ENCODE measurements at places on chromosomes 2 and 18.

DNA sequence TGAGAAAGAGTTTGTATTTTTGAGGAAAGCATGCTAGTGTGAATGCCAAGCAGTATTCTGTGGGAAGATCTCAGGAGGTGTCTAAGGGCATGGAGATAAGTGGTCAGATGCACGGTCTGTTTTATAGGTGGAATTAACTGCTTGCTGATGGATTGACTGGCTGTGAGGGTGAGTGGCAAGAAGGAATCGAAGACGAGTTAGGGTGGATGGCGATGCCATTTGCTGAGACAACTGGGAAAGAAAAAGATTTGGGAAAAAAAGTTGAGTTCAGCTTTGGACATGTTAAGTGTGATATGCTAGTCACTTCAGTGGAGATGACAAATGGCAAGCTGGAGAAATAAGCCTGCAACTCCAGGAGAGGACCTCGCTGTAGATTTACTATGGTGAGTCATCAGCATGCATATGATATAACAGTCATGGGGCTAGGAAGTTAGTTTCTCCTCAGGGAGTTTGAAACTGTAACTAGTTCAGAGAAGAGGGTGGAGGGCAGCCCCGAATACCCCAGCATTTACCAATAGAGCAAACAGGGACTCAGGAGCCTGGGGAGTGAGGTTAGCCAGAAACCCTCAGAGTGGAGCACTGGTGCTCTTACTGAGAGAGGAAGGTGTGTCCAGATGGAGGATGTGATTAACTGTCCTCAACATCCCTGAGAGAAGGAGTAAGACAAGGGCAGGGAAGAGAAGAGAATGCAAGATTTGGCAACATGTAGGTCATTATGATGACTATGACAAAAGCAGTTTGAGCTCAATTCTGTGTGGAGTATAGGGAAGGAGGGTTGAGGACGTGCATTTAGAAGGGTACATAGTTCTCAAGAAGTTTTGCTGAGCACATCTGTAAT lies 2.0 kb upstream of the HK2 start:
- no peak for DNase-seq

DNA sequence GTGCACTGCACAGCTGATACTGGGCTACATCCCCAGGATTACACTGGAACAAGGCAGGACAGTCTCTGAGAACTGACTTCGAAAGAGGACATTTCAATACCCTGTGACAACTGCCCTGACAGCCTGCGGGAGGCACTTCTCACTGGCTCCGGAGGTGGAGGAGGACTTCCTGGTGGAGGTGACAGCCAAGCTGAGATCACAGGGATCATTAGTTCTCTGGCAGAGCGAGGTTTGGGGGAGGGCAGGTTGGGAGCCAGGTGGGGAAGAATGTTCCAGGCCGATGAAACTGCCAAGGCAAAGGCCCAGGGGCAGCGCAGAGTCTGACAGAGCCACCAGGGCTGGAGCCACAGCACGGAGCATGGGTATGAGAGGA lies 28.0 kb upstream of the NPAS2 start:
- no peak for DNase-seq

DNA sequence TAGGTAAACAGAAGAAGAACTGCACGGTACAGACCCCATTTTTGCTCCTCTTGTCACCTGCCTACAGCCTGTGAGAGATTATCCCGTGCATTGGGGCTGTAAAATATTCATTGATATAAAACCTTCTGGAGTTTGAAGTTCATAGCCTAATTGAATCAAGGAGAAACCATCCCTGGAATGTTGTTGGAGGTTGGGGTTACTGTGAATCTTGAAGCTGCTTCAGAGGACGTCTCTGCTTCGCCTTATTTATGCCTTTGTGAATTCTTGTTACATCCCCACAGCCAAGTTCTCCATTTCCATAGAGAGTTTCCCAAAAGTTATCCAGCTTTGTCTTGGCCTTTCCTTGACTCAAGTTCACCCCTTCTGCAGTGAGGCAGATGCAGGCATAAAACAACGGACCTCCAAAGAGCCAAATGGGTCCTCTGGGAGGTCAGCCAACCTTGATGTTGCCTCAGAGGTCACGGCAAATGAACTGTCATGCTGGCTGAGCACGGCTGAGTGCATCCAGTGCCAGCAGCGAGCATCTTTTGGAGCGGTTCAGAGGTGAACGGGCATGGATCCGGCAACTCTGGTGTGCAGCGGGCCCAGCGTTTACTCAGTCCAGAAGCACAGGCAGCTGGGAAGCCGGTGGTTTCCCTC lies 317.6 kb downstream of the PRKCE start:
- DNase-seq, result no peak

DNA sequence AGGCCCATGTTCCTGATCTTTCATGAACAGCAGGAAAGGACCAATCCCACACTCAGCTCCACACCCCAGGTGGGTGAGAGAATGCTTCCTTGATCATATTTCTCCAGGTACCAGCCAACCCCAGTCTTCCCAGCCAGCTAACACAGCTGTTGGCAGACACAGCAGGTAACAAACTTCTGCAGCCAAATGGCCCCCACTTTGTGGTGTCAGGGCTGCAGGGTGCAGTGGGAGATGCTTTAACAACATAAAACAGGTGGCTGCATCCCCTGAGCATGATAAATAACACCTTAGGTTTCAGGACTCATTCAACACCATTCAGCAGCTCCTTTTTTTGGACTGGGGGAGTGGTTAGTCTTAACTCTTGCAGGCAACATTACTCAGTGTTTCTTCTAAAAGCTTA lies 76.7 kb upstream of the ACAA2 start:
- no peak for DNase-seq

DNA sequence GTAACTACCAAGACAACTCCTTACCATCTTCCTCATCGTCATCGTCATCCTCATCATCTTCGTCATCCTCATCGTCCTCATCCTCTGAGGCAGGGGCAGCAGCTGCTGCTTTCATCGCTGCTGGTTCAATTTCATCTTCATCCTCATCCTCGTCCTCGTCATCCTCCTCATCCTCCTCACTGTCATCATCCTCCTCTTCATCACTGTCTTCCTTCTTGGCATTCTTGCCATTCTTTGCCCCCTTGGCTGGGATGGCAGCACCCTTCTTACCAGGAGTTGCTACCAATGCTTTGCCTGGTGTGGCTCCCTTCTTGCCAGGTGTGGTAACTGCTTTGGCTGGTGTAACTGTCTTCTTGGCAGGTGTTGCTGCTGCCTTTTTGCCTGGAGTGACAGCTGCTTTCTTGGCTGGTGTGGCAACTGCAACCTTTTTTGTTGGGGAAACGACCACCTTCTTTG lies 2.7 kb downstream of the NCL start:
- DNase-seq, result no peak

GRCh38 chr2:55114597-55114996 lies 64.3 kb upstream of the RTN4 start:
- no peak for DNase-seq

- no peak for DNase-seq
Measured at GRCh38 chr2:45354776-45355175, 256.3 kb downstream of the SRBD1 start.

GRCh38 chr2:210049831-210050230 lies 47.4 kb downstream of the RPE start:
- no peak for DNase-seq

GRCh38 chr2:81283081-81283480 lies 978.5 kb upstream of the LRRTM1 start:
- no peak for DNase-seq

- no peak for DNase-seq
Measured at GRCh38 chr2:45069684-45070083, 60.4 kb upstream of the SIX2 start.

DNA sequence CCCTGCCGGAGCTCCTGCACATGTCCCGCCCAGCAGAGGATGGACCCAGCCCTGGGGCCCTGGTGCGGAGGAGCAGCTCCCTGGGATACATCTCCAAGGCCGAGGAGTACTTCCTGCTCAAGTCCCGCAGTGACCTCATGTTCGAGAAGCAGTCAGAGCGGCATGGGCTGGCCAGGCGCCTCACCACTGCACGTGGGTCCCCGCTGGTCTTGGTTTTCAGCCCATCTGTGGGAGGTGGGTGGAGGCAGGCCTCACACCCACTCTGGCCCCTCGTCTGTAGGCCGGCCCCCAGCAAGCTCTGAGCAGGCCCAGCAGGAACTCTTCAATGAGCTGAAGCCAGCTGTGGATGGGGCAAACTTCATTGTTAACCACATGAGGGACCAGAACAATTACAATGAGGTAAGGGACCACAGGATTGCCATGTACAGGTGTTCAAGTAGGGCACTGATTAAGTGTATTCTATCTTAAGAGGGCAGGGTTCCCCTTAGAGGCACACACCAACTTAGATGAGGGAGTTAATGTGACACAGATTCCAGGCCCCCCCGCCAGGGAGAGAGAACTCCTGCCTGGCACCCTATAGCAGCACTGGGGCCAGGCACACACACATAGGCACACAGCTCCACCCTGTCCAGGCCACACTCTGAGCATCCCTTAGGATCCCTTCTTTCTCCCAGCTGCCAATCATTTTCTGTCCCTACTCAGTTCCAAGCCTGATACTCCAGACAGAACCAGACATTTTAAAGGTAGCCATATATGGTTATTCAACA lies 5.4 kb upstream of the CHRNG start:
- DNase-seq, result no peak

DNA sequence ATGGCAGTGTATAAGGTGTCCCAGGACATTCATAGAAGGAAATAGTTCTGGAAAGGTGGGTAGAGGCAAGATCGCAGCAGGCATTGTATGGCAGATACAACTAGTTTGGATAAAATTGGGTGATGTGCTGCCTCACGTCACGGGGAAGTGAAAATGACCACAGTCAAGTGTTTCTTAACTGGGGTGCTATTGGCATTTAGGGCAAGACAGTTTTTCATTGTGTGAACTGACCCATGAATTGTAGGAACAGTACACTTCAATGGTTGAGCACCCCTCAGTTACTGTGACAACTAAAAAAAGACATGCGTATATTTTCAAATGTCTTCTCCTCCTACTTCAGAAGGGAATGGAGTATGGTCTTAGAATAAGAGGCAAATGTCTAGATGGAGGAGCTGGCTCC lies 22.3 kb upstream of the CYRIA start:
- DNase-seq, result no peak

DNA sequence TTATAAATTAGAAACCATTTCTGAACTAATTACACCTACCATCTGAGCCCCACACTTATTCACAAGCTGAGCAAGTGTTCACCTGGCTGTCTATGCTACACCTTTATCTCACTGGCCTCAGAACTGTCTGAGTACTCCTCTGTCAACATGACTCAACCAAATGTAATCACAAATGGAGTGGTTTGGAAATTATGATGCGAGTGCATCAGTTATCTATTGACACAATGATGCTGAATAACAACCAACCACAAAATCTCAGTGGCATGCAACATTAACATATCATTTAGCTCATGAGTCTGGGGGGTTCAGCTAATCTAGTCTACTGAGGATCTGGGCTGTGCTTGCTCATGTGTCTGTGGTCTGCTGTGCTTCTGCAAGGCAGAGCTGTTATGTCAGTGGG lies 184.2 kb upstream of the NXPH2 start:
- no peak for DNase-seq

DNA sequence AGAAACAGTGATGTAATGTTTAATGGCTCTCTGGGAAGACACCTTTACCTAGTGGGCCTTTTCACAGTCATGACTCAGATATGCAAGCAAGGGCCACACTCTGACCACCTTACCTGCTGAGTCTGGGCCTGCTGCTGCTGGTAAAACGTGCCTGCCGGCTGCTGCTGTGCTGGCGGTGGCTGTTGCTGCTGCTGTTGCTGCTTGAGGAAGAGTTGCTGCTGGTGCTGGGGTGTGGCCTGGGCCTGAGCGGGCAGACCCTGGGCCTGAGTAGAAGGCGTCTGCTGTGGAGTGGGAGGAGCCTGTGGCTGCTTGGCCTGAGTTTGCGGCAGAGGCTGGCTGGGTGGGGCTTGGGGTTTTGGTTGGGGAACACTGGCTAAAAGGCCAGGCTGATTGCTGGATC lies 81.6 kb upstream of the NFU1 start:
- DNase-seq, result no peak

GRCh38 chr2:181818840-181819239 lies 72.7 kb upstream of the ITPRID2 start:
- DNase-seq, result no peak

- DNase-seq, result no peak
Measured at GRCh38 chr2:1740716-1741589, 3.4 kb downstream of the PXDN start.

GRCh38 chr18:23103449-23103848 lies 31.8 kb upstream of the CABLES1 start:
- no peak for DNase-seq

GRCh38 chr2:165539985-165540384 lies 70.5 kb downstream of the CSRNP3 start:
- DNase-seq, result peak; percentile 82

GRCh38 chr18:47777626-47778025 lies 152.8 kb downstream of the SMAD2 start:
- no peak for DNase-seq

GRCh38 chr2:64929333-64929732 lies 59.9 kb upstream of the SLC1A4 start:
- DNase-seq, result no peak

- peak; percentile 73 for DNase-seq
Measured at GRCh38 chr2:160666154-160667060, 172.8 kb upstream of the RBMS1 start.

DNA sequence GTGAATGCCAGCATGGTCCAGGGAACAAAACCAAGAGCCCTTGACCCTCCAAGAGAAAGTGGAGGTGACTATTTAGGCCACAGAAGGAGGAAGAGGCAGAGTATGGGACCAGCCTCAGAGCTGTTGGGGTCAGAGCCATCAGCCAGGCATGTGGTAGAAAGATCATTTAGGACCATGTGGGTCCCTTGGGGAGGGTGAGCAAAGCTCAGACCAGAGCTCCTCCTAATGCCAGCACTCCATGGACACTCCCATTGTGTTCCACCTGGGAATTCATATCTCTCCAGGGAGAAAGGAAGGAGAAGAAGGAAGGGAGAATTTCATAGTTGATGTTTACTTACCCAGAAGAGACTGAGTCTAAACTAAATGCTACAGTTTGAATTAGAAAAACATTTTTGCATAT lies 73.2 kb downstream of the CYBRD1 start:
- DNase-seq, result no peak

GRCh38 chr18:78681934-78682333 lies 297.7 kb upstream of the SALL3 start:
- DNase-seq, result no peak

- no peak for DNase-seq
Measured at GRCh38 chr2:36967236-36967876, 1.0 kb upstream of the STRN start.

GRCh38 chr2:207066791-207067460 lies 98.8 kb downstream of the KLF7 start:
- no peak for DNase-seq

All from NCI-H2029 treated with DMSO at 0.1 percent for 48 hours (cell line).